Body of pancreas (tissue), 4 donors: ENCODE measurements at places on chromosomes 5 and 9.

DNA sequence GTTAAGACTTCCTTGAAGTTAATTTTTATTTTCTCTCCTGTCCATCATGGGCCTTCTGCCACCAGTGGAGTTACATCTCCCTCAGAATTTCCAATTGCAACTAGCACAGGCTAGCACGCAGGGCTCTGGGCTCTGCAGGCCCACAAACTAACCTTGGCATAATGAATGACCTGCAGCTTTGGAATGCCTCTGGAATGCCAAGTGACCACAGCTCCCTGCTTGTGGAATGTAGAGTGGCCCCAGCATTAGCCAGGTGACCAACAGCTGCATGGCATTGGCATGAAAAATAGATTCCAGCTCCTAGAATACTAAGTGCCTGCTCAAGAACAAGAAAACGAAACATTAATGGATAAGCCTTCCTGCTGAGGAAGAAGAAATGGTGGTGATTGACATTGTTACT, 726.1 kb downstream of the BRINP1 start:
- peak; percentile 44 for DNase-seq

GRCh38 chr9:20880271-20880670, 151.2 kb downstream of the HACD4 start:
- DNase-seq, result no peak

- no peak for DNase-seq
Observed at GRCh38 chr5:27778121-27778520, 739.7 kb upstream of the CDH9 start.

GRCh38 chr5:152106571-152106970, 181.9 kb upstream of the GLRA1 start:
- no peak for DNase-seq

- DNase-seq, result peak; percentile 12
Observed at GRCh38 chr5:77935506-77936364, 159.6 kb upstream of the TBCA start.
